Effector CD4-positive, alpha-beta T cell (primary cell): ENCODE measurements at places on chromosomes 4 and X.

DNA sequence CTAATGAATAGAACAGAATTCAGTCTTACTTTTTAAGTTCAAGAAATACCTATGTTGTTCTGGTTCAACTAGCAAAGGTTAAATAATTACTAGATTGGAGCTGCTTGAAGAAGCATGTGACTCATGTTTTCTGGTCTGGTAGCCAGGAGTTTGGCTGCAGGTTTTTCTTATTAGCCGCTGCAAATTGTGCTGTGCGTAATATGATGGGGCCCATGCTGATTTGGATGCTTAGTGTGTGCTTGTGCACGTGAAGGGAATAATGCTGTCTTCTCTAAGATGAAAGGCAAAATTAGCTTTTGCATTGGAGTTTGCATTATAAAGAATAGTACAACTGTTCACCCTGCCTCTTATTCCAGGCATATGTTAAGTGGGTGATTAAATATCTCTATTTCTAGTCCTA, 219.6 kb downstream of the SNCA start:
- DNase-seq, result no peak

DNA sequence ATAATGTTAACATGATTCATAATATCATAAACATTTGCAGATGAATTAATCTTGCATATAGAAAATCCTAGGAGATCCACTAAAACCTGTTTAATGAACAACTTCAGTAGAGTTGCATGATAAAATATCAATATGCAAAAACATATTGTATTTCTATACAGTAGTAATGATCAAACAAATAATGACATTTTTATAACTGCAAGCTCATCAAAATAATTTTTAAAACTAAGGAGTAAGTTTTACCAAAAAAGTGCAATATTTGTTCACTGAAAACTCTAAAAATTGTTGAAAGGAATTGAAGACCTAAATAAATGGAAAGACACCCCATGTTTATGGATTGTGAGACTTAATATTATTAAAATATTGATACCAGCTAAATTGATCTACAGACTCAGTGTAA, 15.9 kb upstream of the GPRASP2 start:
- no peak for DNase-seq

GRCh38 chrX:7503251-7503650, 339.7 kb upstream of the VCX start:
- no peak for DNase-seq

- no peak for DNase-seq
Observed at GRCh38 chr4:67204441-67204840, 340.9 kb downstream of the CENPC start.

GRCh38 chr4:8215001-8215427, 15.9 kb downstream of the SH3TC1 start:
- DNase-seq, result no peak

DNA sequence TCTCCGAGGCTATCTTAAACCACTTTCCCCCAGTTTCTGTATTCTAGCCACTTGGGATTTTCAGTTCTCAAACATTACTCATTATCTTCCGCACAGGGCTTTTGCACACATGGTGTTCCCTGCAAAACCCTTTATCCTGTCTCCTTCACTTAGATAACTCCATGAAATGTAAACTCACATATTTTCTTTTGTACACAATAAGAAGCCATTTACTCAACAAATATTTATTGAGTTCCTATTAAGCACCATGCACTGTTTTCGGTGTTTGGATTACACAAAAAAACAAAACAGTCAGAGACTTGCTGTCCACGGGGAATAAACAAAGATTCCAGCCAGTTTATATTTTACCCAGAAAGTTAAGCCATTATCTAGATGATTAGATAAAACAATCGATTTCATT, 42.5 kb upstream of the UNC5C start:
- no peak for DNase-seq

DNA sequence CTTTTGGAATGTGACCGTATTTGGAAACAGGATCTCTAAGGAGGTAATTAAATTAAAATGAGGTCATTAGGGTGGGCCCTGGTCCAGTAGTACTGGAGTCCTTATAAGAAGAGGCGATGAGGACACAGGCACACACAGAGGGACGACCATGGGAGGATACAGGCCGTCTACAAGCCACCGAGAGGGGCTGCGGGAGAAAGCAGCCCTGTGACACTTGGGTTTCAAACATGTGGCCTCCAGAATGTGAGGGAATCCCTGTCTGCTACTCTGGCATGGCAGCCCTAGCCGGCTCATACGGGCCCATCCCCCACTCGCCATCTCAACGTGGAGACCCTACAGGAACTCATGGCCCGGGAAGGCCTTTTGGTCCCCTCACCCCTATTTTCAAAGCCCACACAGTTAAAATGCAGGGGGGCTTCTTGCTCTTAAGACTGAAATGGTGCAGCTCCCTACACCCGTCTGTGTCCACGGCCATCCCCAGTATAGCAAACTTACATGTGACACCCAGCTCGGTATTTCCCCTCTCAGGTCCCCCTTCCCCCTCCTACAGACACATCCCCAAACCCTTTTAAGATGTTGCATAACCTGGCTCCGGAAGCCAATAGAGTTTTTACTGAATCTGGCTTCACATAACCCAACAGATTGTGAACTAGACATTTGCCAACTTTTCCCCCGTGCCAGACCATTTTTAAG, 124.1 kb upstream of the TBL1X start:
- DNase-seq, result peak; percentile 43

DNA sequence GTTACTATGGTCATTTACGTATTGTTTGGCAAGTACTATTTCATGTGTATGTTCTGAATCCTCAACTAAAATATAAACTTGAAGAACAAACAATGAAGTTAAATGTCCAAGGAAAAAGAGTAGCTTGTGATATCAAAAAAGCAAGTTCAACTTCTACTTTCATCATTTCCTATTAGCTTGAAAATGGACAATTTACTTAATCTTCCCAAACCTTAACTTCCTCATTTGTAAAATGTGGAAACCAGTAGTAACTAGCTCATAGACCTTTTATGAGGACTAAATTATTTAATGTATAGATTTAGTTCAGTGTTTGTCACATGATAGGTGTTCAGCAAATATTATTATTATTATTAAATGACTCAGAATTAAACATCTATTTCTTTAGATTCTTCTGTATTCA, 276.8 kb upstream of the TET2 start:
- no peak for DNase-seq

DNA sequence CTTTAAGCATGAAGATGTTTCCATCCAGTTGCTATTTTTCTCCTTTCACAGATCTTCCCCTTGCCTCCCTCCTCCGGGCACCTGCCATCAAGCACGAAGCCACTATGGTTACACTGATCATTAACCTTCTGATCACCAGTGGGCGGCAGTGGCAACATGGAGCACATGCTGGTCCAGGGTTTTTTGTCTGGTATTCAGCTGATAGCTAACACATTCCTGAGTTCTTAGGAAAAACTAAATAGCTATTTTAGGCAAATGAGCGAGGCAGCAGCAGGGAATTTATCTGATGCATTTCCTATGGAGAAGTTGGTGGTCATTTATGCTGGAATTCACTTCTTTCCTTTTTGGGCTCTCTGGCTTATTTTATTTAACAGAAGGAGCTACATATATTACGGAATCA, 22.9 kb downstream of the SHISA3 start:
- no peak for DNase-seq

DNA sequence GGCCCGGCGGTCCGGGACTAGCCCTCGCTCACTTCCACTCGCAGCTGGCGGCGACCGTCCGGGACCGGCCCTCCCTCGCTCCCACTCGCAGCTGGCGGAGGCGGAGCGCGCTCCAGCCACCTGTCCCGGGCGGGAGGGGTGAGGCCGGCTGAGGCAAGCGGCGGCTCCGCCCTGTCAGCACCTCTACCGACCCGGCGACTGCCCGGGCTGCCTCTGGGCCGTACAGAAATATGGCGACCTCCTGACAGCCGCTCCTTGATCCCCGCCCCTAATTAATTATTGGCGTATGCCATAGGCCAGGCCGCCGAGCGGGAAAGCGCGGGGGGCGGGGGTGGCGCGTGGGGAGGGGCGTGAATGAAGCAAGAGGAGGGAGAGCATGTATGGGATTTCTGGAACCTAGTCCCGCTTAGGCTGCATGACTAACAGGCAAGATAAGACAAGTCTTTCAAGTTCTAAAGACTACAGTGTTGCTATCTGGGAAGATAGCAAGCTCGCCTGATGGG, at the start of gene MORC4:
TSS of gene MORC4 (minus strand) at position 200 of the 503 bp plus-strand sequence. CDS start 243 bp downstream, outside the sequence.
- peak; percentile 41 for DNase-seq

DNA sequence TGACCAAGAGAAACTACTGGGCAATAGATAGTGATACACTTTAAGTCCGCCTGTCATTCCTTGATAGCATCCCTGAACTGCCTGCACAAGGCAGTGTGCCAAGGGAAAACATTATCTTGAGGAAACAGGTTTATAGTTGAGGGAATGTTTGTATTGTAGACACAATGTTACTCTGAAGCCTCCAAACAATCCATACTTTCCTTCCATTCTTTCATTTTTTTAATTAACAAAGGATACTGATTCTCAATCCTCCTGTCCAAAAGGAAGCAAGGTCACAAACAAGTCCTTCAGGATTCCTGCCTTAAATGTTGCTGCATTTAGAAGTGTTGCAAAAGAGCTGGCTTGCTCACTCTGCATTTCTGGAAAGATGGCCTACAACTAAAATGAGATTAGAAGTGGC, 61.7 kb upstream of the PRSS48 start:
- no peak for DNase-seq

- no peak for DNase-seq
Observed at GRCh38 chr4:153731239-153731638, 28.6 kb downstream of the RNF175 start.

GRCh38 chr4:95850161-95850560, 10.3 kb downstream of the PDHA2 start:
- DNase-seq, result no peak

- DNase-seq, result no peak
Observed at GRCh38 chr4:336099-336892, 1.3 kb upstream of the ZNF141 start.

DNA sequence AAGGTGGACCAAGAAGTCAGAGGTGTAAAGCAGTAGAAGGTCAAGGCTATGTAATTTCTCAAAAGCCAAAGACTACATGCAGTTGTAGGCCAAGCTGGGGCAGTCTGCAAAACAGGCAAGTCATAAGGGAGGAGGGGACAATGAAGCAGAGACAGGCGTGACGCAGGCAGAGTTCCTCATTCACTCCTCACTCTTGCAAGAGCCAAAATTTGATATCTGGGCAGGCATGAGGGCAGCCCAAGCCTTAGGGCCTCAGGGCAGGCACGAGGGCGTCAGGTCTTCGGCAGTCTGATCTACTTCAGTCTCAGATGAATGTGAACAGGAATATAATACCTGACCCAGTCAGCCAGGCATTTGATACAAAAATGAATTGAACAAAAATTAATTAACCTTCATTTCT, 86.4 kb upstream of the AGA start:
- DNase-seq, result no peak

GRCh38 chrX:40933132-40933705, 152.0 kb upstream of the USP9X start:
- no peak for DNase-seq

DNA sequence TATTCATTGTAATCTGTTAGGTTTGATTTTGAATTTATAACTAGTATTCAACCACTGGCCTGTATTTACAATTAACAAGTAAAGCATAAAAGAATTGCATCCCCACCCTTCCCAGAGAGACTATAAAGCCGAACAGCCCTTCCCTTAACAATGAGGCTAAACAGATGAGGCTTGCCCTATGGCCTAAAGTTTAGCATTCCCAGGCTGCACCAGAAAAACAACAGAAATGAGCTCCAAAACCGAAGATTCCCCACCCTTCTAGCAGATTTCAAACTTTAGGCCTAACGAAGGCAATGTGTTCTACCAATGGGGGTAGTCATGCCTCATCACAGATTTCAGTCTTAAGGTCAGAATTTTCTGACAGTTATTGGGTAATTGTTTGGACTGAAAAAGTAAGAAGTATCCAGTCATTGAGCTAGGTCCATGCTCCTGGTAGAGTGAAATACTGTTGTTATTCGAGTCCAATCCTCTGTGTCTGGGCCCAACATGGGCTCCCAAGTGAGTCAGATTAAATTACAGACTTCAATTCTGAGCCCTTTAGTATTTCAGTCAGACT, 197.6 kb downstream of the ANTXR2 start:
- no peak for DNase-seq

GRCh38 chrX:38697461-38697860, 103.8 kb upstream of the MID1IP1 start:
- DNase-seq, result no peak

GRCh38 chr4:100555611-100556337, 38.0 kb upstream of the EMCN start:
- DNase-seq, result no peak

DNA sequence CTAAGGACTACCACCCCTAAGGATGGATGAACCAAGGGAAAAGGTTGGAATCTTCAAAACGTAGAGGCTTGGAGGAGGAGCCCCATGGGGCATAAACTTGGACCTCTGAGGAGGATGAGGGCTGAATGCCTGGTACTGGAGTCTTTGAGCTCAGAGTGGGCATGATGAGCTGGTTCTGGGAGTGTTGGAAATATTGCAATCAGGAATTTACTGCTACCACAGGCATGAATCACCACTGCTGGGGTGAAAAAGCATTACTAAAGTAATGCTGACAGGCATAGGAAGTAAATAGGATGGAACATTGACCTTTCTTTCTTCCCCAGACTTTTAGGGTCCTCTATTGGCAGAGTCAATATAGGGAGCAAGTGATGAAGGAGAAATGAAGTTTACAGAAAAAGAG, 105.8 kb upstream of the RPS6KA3 start:
- no peak for DNase-seq

- DNase-seq, result no peak
Observed at GRCh38 chr4:98515470-98515809, 143.0 kb downstream of the TSPAN5 start.

GRCh38 chr4:13547485-13548041, 3.3 kb upstream of the NKX3-2 start:
- no peak for DNase-seq

DNA sequence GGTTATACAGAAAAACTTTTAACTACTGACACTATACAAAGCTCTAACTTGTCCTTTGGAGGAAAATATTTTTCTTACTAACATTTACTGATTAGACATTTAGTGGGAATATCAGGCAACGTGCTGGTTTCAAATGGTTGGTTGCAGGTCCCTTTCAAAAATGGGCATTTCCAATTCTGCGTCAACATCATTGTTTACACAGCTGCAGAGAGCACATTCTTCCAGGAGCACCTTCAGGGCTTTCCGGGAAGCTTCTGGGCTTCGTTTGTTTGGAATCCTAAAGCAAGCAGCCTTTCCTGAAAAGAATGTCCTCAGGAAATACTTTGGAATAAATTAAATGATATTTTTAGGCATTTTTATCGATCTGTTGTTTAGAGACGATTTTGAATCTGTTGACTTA, 289.7 kb downstream of the TRIML1 start:
- no peak for DNase-seq

DNA sequence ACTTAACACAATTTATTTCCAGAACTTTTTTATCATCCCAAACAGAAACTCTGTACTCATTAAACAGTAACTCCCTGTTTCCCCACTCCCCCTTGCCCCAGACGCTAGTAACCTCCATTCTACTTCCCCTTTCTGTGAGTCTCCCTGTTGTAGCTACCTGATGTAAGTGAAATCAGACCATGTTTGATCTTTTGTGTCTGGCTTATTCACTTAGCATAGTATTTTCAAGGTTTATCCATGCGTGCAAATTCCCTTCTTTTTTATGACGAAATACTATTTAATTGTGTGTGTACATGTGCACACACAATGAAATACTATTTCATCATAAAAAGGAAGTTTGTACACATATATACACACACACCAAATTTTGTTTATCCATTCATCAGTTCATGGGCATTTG, 5.2 kb downstream of the PKD2 start:
- DNase-seq, result no peak

- no peak for DNase-seq
Observed at GRCh38 chrX:72624194-72624593, 51.6 kb upstream of the HDAC8 start.

GRCh38 chr4:74420863-74421262, 24.1 kb upstream of the AREG start:
- no peak for DNase-seq
